Neural crest cell (in vitro differentiated cells): ENCODE measurements at places on chromosomes 12 and 14. TPM values are rescaled to one million over a fixed set of nuclear protein-coding genes. Genes with fewer than 3 reads are reported as not detected.

The TAS2R31 gene
- total RNA-seq, result 2.1 and 2.5 TPM in 2 replicates

The PTHLH gene
- 0.27 and 0.56 TPM in 2 replicates for total RNA-seq

The C1QL4 gene
- total RNA-seq, result 0.63 and 0.80 TPM in 2 replicates

The OAS3 gene
- 0.48 and 0.54 TPM in 2 replicates for total RNA-seq

The MYO1H gene
- total RNA-seq, result not detected in 2 replicates

The KLHL33 gene
- 0.07 TPM in 1 of 2 replicates, not detected in the other for total RNA-seq

- H3K36me3 ChIP-seq, result no peaks in the 10 kb centered on the region
- peak overlapping the region; percentile 53 for H3K27ac ChIP-seq
- DNase-seq, result no peak
Measured at GRCh38 chr12:77603946-77604345, 226.7 kb upstream of the NAV3 start.

- peaks cover 21% of the 10 kb centered on the region for H3K4me1 ChIP-seq
- H3K4me3 ChIP-seq, result no peak overlapping the region
- H3K27ac ChIP-seq, result no peak overlapping the region
- DNase-seq, result no peak
- no peaks in the 10 kb centered on the region for H3K27me3 ChIP-seq
Measured at GRCh38 chr12:40794087-40794486, 101.8 kb downstream of the CNTN1 start.

- H3K27me3 ChIP-seq, result no peaks in the 10 kb centered on the region
- no peak overlapping the region for H3K4me3 ChIP-seq
- no peak overlapping the region for H3K27ac ChIP-seq
- H3K36me3 ChIP-seq, result peaks cover 19% of the 10 kb centered on the region
- no peak for DNase-seq
Measured at GRCh38 chr14:67680121-67680602, 5.7 kb upstream of the VTI1B start.

GRCh38 chr14:69996216-69996615 is 117.0 kb downstream of the SMOC1 start:
- no peak overlapping the region for H3K4me3 ChIP-seq
- no peak overlapping the region for H3K27ac ChIP-seq
- H3K27me3 ChIP-seq, result no peaks in the 10 kb centered on the region
- H3K36me3 ChIP-seq, result peaks cover 63% of the 10 kb centered on the region
- peaks cover 64% of the 10 kb centered on the region for H3K4me1 ChIP-seq

DNA sequence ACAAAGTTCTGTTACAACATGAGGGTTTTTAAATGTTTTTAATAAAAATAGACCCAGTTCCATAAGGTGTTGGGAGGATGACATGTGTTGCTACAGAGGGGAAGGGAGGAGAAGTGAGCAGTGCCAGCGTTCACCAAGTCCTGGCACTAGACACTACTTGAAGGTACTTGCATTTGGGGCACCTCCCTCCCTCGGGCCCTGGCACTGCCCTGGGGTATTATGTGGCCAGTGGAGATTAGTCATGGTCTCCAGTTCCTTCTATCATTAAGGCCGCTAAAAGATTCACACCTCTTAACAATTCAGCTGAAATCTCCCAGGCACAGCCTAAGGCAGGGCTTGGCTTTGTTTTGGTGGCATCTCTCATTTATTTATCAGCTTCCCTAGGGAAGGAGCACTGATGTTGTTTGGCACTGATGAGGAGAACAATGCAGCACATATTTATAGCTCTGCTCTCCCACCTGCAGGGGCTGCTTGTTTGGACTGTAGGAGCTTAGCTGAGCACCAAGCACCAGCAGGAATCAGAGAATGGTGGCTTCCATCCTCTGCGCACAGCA is 155.5 kb upstream of the NTF3 start:
- DNase-seq, result no peak
- peaks cover 27% of the 10 kb centered on the region for H3K4me1 ChIP-seq
- no peak overlapping the region for H3K4me3 ChIP-seq
- no peaks in the 10 kb centered on the region for H3K36me3 ChIP-seq
- no peak overlapping the region for H3K27ac ChIP-seq

DNA sequence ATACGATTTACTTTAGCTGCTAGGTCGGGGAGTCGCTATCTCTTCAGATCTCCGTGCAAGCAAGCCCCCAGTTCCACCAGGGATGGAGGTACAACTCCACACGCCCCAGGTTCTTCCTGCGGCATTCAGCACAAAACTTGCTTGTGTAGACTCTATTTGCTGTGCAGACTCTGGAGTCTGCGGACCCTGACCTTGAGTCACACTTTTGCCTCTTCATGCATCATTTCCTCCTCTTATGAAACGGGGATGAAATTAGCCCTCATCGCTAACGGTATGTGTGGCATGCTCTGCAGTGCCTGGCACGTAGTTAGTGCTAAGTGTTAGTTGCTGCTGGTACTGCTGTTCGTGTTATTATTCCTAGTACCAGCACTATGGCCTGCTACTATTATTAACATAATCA is 84.4 kb downstream of the TMEM132D start:
- H3K4me1 ChIP-seq, result no peaks in the 10 kb centered on the region
- no peak overlapping the region for H3K27ac ChIP-seq
- DNase-seq, result no peak
- H3K36me3 ChIP-seq, result no peaks in the 10 kb centered on the region
- no peak overlapping the region for H3K4me3 ChIP-seq

GRCh38 chr12:6970096-6970527 is 352 bp downstream of the PHB2 start:
- H3K36me3 ChIP-seq, result peaks cover 17% of the 10 kb centered on the region
- DNase-seq, result no peak
- no peaks in the 10 kb centered on the region for H3K27me3 ChIP-seq
- peaks cover 35% of the 10 kb centered on the region for H3K4me1 ChIP-seq

DNA sequence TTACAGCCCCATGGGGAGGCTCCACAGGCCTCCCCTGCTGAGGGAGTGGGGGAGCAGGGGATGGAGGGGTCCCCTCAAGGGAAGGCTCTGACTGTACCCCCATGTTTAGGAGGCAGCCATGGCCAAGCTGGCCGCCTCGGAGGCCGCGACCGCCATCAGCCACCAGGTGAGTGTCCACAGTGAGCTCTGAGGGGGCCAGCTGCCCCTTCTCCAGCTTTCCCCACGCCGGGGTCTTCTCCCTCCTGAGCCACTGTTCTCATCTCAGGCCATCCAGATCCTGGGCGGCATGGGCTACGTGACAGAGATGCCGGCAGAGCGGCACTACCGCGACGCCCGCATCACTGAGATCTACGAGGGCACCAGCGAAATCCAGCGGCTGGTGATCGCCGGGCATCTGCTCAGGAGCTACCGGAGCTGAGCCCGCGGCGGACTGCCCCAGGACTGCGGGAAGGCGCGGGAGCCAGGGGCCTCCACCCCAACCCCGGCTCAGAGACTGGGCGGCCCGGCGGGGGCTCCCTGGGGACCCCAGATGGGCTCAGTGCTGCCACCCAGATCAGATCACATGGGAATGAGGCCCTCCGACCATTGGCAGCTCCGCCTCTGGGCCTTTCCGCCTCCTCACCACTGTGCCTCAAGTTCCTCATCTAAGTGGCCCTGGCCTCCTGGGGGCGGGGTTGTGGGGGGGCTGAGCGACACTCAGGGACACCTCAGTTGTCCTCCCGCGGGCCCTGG is 13.6 kb downstream of the ACADS start:
- H3K4me3 ChIP-seq, result no peak overlapping the region
- no peak for DNase-seq
- H3K4me1 ChIP-seq, result no peaks in the 10 kb centered on the region
- no peaks in the 10 kb centered on the region for H3K27me3 ChIP-seq
- peaks cover 2% of the 10 kb centered on the region for H3K36me3 ChIP-seq
- no peak overlapping the region for H3K27ac ChIP-seq

DNA sequence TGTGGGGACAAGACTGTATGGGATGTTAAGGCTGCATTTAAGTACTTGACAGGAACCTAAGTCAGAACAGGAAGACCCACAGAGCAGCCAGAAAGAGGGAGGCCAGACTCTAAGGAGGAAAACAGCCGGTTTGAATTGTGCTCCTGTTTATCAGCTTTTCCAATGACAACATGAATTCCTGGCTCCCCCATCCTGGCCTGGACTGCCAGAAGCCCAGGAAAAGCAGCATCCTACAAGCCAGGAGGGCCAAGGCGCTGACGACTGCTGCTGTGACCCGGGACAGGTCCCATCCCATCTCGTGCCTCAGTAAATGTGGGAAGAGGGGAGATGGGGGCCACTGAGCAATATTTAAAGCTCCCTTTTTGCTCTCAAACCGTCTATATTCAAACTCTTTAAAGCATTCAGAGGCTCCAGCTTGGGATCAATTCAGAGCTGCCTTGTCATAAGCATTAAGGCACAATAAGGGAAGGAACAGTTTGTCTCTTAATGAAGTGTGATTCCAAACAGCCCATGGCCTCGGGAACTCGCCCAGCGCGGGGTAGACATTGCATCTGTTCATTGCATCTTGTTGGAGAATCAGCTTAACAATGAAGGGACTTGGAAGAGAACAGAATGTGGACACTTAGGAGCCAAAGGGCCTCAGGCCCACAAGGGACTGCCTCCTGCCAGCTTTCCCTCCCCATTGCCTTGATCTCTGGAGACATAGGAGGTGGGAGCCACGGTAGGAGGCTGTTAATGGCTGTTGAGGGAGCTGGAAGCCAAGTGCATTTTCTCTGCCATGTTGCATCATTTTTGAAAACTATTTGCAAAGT is 49.6 kb downstream of the CMKLR1 start:
- H3K4me3 ChIP-seq, result no peak overlapping the region
- H3K36me3 ChIP-seq, result no peaks in the 10 kb centered on the region
- no peak overlapping the region for H3K27ac ChIP-seq
- H3K27me3 ChIP-seq, result peaks cover 22% of the 10 kb centered on the region

DNA sequence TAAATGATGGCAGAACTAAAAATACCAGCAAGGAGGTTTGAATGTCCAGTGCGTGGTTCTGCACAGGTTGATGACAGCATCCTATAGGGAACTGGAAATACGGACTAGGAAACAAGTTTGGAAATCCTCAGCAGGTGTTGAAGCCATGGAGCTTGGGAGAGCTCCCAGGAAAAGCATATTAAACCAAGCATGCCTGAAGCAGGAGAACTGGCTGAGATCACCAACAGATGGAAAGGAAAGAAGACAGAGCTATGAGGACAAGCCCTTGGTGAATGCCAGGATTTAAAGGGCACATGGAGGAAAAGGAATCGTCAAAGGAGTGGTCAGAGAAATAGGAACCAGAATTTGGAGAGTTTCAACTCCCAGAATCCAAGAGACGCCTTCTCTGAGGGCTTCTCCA is 21.2 kb upstream of the ELK3 start:
- DNase-seq, result no peak
- no peaks in the 10 kb centered on the region for H3K4me1 ChIP-seq
- no peak overlapping the region for H3K27ac ChIP-seq
- H3K27me3 ChIP-seq, result no peaks in the 10 kb centered on the region
- no peak overlapping the region for H3K4me3 ChIP-seq

DNA sequence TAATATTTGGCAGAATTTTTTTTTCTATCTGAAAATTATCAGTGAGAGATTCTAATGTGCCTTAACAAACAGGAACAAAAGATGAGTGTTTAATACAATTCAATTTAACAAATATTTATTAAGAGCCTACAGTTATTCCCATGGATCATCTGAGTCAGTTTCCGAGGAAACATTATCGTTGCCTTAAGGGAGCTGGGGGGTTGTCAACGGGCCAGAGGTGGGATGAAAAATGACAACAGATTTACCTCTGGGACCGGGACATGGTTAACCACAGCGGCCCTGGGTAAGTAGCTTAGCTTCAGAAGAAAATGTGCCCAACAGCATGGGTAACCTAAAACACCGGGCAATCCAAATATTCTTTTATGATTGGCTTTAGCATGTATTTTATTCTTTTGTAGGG is 113.6 kb downstream of the DAD1 start:
- no peak for DNase-seq
- H3K4me1 ChIP-seq, result peaks cover 14% of the 10 kb centered on the region
- H3K4me3 ChIP-seq, result no peak overlapping the region
- no peaks in the 10 kb centered on the region for H3K36me3 ChIP-seq

- H3K27me3 ChIP-seq, result no peaks in the 10 kb centered on the region
- no peak overlapping the region for H3K27ac ChIP-seq
- no peak for DNase-seq
- peaks cover 6% of the 10 kb centered on the region for H3K36me3 ChIP-seq
Measured at GRCh38 chr14:105898482-105899010, 372.2 kb downstream of the TMEM121 start.

- H3K27me3 ChIP-seq, result peaks cover 2% of the 10 kb centered on the region
- no peak overlapping the region for H3K4me3 ChIP-seq
- peaks cover 12% of the 10 kb centered on the region for H3K4me1 ChIP-seq
- no peaks in the 10 kb centered on the region for H3K36me3 ChIP-seq
- DNase-seq, result no peak
Measured at GRCh38 chr12:4819654-4820053, 90.1 kb upstream of the KCNA1 start.

- no peak overlapping the region for H3K4me3 ChIP-seq
- peaks cover 14% of the 10 kb centered on the region for H3K4me1 ChIP-seq
- peaks cover 3% of the 10 kb centered on the region for H3K36me3 ChIP-seq
- no peaks in the 10 kb centered on the region for H3K27me3 ChIP-seq
- no peak for DNase-seq
- H3K27ac ChIP-seq, result no peak overlapping the region
Measured at GRCh38 chr14:103430358-103430757, 45.1 kb downstream of the MARK3 start.

DNA sequence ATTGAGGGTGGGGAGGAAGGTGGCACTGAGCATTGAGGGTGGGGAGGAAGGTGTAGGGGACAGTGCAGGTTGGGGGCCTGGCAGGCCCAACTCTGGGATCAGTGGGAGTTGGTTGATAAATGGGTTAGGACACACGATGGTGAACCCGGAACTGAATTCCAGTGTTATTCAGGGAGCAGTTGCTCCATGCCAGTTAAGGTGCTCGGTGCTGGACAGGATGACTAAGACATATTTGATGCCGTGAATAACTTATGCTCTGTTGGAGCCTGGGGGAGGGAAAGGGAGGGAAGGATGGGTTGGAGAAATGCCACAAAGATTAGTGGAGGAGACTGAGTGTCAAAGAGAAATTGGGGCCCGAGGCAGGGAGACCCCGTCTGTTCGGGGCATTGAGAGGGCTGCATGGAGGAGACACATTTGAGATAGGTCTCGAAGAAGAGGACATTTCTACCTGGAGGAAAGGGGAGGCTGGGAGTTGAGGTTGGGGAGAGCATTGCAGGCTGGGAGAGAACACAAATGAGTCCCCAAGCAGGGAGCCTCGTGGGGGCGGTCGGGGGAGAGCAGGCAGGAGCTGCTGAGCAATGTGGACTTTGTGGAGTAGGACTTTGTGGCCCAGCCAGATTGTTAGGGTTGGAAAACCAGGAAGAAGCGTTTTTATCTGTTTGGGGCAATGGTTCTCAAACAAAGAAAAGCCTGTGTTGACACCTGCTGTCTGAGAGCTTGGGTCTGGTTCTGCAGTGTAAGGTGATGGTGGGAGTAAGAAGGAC is 65.3 kb downstream of the IQSEC3 start:
- no peak overlapping the region for H3K27ac ChIP-seq
- DNase-seq, result no peak
- no peak overlapping the region for H3K4me3 ChIP-seq
- no peaks in the 10 kb centered on the region for H3K27me3 ChIP-seq
- peaks cover 4% of the 10 kb centered on the region for H3K4me1 ChIP-seq
- H3K36me3 ChIP-seq, result no peaks in the 10 kb centered on the region

- no peak overlapping the region for H3K4me3 ChIP-seq
- no peak for DNase-seq
- no peaks in the 10 kb centered on the region for H3K36me3 ChIP-seq
- no peaks in the 10 kb centered on the region for H3K27me3 ChIP-seq
Measured at GRCh38 chr12:76108356-76108755, 23.9 kb upstream of the NAP1L1 start.

- DNase-seq, result no peak
- H3K27me3 ChIP-seq, result no peaks in the 10 kb centered on the region
- peaks cover 15% of the 10 kb centered on the region for H3K4me1 ChIP-seq
- H3K4me3 ChIP-seq, result no peak overlapping the region
- no peaks in the 10 kb centered on the region for H3K36me3 ChIP-seq
Measured at GRCh38 chr12:65628061-65628460, 196.2 kb upstream of the HMGA2 start.
